Spleen (tissue), 13 donors: ENCODE measurements at places on chromosomes 6 and 20. TPM values are rescaled to one million over a fixed set of nuclear protein-coding genes. Genes with fewer than 3 reads are reported as not detected.
A peak's percentile ranks its signal among the peaks of the same experiment; 100 is the strongest.

DNA sequence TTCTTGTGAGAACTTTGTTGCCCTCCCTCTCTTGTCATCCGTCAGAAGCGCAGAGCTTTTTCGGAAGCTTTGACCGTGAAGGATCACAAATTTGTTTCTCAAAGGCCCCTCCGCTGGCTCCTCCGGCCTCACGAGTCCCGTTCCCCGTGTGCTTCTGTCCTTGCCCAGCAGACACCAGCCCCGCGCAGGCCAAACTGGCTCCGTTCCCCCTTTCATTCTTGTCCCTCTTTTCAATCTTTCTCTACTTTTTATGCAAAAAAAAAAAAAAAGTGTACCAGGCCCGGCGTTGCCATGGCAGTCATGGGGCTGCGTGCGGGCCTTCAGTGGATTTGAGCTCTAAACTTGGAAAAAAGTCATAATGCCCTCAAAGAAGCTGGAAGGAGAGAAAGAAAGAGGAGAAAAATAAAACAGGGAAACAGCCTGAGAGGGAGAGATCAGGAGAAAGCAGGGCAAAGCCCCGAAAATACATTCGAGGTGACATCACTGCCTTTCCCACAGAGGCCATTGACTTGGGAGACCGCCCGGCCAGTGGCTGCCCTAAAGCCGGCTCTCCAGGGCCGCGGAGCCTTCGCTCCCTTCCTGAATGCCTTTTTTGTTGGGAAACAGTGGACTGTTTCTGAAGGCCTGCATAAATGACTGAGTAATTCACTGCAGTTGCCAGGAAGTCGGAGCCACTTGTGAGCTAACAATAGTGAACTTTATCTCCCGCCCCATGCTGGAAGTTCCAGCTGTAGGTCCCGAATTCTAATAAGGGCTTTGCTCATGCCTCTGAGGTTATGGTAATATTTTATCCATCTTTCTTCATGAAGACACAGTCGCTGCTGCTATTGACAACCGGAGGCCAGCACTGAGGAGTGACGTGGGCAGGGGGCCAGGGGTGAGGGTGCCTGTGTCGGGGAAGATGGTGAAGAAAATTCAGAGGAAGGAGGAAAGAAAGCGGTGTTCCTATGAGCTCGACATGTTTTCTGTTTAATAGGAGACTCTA, 670.9 kb downstream of the QKI start:
- peak; percentile 76 for DNase-seq

DNA sequence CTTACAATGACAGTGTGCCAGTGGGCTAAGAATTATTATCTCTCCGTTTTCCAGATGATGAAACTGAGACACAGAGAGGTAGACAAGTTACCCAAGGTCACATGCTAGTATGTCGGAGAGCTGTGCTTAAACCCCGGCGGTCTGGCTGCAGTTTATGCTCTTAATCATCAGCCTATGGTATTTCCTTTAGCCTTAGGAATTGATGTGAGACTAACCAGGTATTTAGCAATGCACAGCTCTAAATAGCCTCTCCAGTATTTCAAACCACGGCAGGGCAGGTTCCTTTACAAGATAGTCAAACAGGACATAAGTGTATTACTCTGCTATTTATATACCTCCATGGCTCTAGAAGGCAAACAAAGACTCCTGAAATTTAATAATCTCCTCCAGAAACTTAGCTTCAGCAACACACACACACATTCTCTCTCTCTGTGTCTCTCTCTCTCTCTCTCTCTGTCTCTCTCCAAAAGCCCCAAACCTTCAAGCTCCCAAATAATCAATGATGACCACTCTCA, 142.0 kb upstream of the ZNF217 start:
- no peak for DNase-seq

DNA sequence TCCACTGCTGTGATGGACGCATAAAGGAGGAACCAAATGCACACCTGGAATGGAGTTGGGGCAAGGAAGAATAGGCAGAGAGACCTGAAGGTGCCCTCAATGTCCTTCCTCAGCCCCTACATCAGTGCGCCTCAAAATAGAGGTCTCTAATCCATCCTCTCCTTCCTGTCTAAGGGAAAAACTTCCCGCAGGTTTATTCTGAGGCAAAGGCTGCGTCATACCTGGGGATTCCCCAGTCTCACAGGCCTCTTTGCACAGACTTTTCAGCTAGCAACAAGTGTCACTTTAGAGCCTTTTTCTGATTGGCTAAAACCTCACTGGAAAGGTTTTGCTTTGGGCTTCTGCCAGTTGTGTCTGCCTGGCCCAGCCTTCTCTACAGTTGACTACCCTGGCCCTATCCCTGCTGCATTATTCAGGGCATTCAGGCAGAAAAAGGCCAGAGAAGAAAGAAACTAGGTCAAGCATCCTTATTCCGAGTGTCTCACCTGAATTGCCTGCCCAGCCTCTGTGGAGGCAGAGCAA, 1.8 kb upstream of the HLA-DQB1 start:
- peak; percentile 84 for DNase-seq

GRCh38 chr6:125668071-125668470, 81.4 kb upstream of the HEY2 start:
- DNase-seq, result no peak

GRCh38 chr20:60254901-60255411, 296.7 kb downstream of the CDH26 start:
- no peak for DNase-seq

DEF6 gene
- 74.3 TPM for polyA plus RNA-seq

SEL1L2 gene
- polyA plus RNA-seq, result not detected
